Fibroblast of skin of back (primary cell): ENCODE measurements at places on chromosomes 3 and 15.

DNA sequence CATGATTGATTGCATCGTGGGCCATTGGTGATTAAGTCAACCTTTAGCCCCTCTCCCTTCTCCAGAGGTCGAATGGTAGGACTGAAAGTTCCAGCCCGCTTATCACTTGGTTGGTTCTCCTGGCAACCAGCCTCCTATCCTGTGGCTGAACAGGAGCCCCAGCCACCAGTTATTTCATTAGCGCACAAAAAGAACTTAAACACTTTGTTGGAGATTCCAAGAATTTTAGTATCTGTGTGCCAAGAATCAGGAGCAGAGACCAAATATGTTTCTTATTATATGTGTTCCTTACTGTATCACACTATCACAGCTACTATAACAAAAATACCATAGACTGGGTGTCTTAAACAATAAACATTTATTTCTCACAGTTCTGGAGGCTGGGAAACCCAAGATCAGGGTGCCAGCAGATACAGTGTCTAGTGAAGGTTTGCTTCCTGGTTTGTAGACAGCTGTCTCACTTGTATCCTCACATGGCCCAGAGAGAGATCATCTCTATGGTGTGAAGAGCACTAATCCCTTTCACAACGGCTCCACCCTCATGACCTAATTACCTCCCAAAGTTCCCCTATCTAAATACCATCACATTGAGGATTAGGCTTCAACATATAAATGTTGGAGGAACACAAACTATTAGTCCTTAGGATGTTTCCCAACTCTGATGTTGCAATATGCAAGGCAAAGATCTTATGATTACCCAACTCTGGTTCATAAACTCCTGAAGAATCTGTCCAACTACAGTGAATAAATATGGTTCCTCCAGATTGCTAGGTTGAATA lies 30.5 kb upstream of the APH1B start:
- DNase-seq = peak; percentile 30

GRCh38 chr3:134249296-134249841 lies 1.3 kb downstream of the RYK start:
- no peak for DNase-seq

GRCh38 chr15:85302271-85302670 lies 78.1 kb upstream of the AKAP13 start:
- no peak for DNase-seq

GRCh38 chr15:92361321-92362000 lies 32.2 kb upstream of the ST8SIA2 start:
- no peak for DNase-seq

GRCh38 chr15:28023933-28024888 lies 74.9 kb downstream of the OCA2 start:
- no peak for DNase-seq

GRCh38 chr15:62066663-62067447 lies at the start of gene C2CD4A:
C2CD4A (plus strand) TSS chr15:62066977; CDS start chr15:62067614, 637 bp downstream.
- peak; percentile 44 for DNase-seq

DNA sequence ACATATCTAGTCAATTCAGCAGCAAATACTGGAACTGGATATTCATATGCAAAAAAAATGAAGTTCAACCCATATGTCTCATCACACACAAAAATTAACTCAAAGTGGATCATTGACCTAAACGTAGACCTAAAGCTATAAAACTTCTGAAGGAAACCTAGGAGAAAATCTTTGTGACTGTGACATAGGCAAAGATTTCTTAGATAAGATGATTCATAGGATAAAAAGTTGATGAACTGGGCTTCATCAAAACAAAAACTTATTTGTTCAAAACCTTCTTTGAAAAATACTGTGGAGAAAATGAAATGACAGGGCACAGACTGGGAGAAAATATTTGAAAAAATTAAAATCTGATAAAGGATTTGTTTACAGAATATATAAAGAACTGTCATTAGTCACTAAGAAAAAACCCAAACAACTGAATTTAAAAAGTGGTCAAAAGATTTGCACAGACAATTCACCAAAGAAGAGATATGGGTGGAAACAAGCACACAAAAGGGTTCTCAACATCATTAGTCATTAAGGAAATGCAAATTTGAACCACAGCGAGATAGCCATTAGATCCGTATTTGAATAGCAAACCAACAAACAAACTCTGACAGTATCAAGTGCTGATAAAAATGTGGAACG lies 62.8 kb downstream of the ITGB5 start:
- peak; percentile 39 for DNase-seq

DNA sequence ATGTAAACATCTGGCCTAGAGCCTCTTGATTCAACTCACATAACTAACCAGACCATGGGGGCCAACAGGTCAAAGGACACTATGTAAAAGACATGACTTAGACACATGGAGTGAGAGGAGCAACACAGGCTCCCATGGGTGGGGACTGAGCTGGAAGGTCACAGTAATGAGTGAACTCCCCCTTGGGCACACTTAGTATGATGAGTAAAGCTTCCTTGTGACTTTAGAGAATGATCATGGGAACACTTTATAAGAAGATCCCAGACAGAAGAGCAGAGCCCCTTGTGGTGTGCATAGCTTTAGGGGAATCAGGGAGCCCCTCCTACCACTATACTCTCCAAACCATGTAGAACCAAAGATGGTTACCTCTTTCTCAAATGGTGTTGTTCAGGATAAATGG lies 10.2 kb downstream of the GCSAM start:
- no peak for DNase-seq

DNA sequence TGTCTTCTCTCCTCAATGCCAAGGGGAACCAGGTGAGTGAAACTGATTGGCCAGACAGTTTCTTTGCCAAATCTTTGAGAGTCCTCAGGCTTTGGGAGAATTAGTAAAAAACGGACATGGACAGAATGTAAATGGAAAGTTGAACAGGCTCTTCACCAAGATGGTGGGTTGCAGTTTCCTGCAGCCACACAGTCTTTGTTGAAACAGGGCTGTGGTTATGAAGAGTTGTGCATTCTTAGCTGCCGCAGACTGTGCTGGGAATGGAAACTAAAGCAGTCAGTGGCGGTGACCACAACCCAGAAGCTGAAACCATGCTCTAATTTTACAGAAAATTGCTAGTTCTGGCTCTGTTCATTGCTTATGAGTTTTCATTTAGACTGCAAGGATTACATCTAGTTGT lies 42.1 kb upstream of the TASOR start:
- no peak for DNase-seq

DNA sequence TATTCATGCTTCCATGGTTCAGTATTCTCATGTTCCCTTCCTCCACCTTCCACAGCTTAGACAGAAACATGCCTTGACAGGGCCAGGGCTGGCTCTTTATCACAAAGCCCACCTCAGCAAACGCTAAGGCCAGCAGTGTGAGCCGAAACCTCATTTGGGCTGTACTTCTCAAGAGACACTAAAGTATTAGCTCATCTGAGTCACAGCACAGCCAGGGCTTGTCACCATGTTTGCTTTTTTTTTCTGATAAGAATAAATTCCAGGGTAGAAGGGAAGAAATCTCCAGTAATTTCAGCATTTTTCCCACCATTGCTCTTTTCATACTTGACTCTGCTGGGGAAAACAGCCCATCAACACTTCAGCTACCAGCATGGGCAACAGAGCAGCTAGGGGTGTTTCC lies 95.4 kb downstream of the MYLK start:
- peak; percentile 85 for DNase-seq

GRCh38 chr3:184635126-184635525 lies 73.5 kb downstream of the EPHB3 start:
- DNase-seq = no peak

DNA sequence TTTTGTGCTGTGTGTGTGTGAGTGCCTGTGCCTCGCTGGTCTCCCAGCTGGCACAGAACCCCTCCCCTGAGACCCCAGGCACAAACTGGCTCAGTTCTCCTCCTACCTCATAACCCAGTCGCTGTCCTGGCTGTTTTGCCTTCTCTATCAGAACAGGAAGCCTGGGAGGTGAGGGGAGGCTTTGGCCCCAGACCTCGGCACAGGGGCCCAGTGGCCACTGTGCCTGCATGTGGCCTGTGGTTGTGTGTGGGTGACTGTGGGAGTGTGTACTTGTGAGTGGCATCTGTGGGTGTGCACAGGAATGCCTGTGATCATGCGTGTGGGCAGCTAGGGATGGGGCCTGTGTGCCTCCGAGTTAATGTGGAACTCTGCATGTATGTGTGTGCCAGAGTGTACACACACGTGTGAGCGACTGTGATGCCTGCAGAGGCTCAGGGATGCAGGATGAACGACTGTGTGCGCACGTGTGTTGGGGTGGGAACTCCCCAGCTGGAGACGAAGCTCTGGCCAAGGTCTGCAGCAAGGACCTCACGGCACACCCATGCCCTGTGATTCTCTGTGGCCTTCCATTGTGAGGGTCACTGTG lies 32.3 kb downstream of the PSTPIP1 start:
- no peak for DNase-seq

DNA sequence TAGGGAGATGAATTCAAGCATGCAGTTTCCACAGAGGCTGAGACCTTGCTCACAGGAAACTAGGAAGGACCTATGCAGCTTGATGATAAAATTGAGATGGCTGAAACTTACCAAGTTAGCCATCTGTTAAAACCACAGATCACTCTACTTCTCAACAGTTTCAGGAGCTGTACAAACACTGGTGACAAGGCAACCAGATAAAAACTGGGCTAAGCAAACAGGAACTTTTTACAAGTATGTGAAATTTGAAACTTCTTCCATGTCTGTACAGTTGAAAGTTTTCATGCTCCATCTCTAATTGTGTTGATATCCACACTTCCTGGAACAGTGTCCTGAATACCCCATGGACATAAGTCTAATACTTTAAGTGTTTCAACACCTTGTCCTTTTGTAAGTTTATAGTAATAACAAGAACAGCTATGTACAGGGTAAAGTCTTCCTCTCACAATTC lies 78.2 kb downstream of the FAIM start:
- peak; percentile 88 for DNase-seq

DNA sequence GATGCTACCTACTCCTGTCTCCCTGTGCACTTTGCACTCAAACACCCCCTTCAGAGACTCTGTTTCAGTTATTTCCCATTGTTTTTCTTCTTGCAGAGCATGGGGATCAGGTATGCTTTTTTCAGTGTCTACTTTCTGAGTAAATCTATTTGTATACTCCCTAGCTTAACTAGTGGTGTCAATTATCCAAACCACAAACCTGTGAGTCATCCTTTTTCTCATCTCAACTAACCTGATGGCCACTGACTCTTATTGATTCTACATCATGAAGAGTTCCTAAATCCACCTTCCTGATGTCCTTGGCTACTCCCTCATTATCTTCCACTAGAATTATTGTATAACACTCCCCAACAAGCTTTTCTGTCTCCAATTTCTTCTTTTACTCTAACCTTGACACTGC lies 68.0 kb downstream of the DIPK2A start:
- no peak for DNase-seq

DNA sequence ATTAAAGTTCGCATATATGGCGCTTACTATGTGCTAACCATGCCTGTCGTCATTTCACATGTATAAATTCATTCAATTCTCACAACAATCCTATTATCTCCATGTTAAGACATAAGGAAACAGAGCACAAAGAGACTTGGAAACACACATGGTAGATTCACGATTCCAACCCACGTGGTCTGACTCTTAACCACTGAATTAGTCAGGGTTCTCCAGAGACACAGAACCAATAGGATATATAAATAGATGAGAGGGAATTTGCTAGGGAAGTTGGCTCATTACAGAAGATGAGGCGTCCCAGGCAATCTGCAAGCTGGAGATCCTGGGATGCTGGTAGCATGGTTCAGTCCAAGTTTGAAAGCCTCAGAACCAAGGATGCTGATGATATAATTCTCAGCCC lies 765.3 kb downstream of the TBL1XR1 start:
- DNase-seq = peak; percentile 57

DNA sequence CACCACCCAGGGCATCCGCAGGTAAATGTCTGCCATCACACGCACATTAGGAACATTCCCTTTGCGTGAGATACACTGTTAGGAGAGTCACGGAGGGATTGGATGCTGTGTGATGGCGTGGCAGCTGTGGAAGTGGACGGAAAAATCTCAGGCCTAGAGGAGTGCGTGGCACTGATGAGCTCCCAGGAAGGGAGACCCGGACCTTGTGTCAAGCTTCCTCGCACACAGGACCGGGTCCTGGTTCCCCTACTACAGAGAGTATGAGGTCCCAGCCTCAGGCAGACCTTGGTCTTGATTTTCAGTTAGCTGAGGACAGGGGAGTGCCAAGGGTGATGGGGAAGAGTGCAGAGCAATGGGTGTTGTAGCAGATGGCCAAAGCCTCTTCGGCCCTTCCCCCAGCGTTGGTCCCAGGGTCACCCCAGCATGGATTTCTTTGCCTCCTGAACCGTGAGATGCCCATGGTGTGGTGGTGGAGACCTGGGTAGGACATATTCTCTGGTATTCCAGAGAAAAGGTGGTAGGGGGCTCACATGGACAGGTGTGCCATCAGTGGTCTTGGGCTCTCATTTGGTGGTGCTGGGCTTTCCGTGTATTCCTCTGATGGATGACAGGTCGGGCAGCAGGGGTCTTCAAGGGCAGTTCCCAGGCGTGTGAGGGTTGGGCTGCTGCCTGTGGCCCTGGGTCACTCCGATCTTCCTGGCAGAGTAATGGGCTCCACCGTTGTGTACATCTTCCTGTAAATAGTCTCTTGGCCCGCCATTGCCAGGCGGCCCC lies 105.1 kb downstream of the SNRPN start:
- DNase-seq = no peak

GRCh38 chr3:187251599-187251998 lies 39.9 kb downstream of the MASP1 start:
- no peak for DNase-seq

GRCh38 chr3:195423818-195424217 lies 19.0 kb downstream of the ACAP2 start:
- DNase-seq = no peak

GRCh38 chr3:79003994-79004393 lies 763.8 kb downstream of the ROBO1 start:
- DNase-seq = no peak

DNA sequence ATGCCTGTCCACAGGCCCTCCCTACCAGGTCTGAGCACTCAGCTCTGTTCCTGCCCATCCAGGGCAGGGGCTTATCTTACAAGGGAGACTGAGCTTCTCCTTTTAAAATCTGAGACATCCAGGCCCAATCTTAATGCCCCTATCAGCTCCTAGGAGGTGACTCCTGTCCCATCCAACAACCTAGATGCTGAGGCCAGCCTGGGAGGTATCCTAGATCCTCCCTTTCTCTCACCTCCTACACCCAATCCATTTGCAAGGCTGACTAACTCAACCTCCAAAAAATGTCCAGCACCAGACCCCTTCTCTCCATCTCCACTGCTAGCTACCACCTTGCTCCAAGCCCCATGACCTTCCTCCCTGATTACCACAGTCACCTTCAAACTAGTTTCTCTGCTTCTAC lies 17.4 kb downstream of the LHFPL4 start:
- DNase-seq = no peak

DNA sequence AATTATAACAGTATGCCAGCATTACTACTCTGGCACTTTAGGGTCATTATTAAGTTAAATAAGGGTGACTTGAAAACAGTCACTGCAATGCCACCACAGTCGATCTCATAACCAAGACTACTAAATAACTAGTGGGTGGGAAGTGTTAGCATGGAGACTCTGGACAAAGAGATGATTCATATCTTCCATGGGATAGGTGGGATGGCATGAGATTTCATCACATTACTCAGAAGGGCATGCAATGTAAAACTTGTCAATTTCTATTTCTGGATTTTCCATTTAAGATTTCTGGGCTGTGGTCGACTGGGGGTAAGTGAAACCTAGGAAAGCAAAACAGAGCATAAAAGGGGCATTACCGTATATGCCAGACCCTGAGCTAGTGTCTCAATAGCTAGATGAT lies 538.9 kb upstream of the GRM7 start:
- DNase-seq = no peak
